Vagina (tissue), 2 donors: ENCODE measurements at places on chromosomes 4 and X. TPM values are rescaled to one million over a fixed set of nuclear protein-coding genes. Genes with fewer than 3 reads are reported as not detected.
A peak's percentile ranks its signal among the peaks of the same experiment; 100 is the strongest.

Gene LANCL3
- 2.5 TPM for total RNA-seq

Gene AFF2
- 0.74 TPM for total RNA-seq

Gene VGLL1
- total RNA-seq = not detected

Gene OPHN1
- 11.5 TPM for total RNA-seq

Gene CCDC120
- total RNA-seq = 8.6 TPM

Gene TMEM144
- 5.6 TPM for total RNA-seq

GRCh38 chr4:77493120-77493752, 112.4 kb upstream of the CXCL13 start:
- no peak overlapping the region for H3K4me3 ChIP-seq
- H3K36me3 ChIP-seq = no peaks in the 10 kb centered on the region
- DNase-seq = no peak
- H3K27me3 ChIP-seq = no peaks in the 10 kb centered on the region

GRCh38 chrX:154064637-154065435, 32.7 kb downstream of the MECP2 start:
- H3K27me3 ChIP-seq = no peaks in the 10 kb centered on the region
- DNase-seq = no peak
- peaks cover 53% of the 10 kb centered on the region for H3K4me1 ChIP-seq
- no peaks in the 10 kb centered on the region for H3K36me3 ChIP-seq

GRCh38 chr4:23163647-23164436, 471.1 kb downstream of the GBA3 start:
- no peak overlapping the region for H3K4me3 ChIP-seq
- H3K27me3 ChIP-seq = no peaks in the 10 kb centered on the region
- H3K27ac ChIP-seq = no peak overlapping the region
- H3K4me1 ChIP-seq = no peaks in the 10 kb centered on the region

GRCh38 chr4:128155231-128155855, 94.2 kb downstream of the LARP1B start:
- H3K4me3 ChIP-seq = no peak overlapping the region
- no peak overlapping the region for H3K27ac ChIP-seq
- H3K27me3 ChIP-seq = no peaks in the 10 kb centered on the region
- no peaks in the 10 kb centered on the region for H3K4me1 ChIP-seq
- H3K36me3 ChIP-seq = no peaks in the 10 kb centered on the region
- DNase-seq = no peak

GRCh38 chr4:39754309-39754708, 56.4 kb downstream of the UBE2K start:
- H3K4me3 ChIP-seq = no peak overlapping the region
- no peak overlapping the region for H3K27ac ChIP-seq
- DNase-seq = no peak
- H3K4me1 ChIP-seq = no peaks in the 10 kb centered on the region

DNA sequence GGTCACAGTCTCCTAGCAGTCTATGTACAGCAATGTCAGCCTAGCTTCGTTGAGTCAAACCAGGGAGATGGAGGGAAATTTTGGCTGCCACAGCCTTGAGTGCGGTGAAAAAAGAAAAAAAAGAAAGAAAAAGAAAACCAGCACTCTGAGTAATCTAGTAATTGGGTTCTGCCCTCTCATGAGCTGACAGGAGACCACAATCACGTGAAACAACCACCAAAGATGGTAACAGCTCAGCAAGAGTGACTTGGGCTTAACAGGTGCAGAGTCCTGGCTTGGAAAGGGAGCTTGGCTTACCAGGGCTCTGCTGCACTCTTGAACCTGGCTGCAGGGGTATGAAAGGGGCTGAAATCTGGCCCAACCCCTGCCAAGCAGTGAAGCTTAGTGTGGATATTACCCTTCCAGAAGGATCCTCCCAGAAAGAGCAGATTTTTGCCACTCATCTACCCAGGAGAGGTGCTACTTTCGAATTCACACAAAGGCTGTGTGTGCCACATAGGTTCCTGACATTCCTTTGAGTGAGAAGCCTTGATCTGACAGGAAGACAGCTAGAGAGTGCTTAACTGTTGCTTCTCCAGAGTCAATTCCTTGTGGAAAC, 350.3 kb downstream of the PTTG2 start:
- H3K27ac ChIP-seq = no peak overlapping the region
- H3K4me1 ChIP-seq = peaks cover 17% of the 10 kb centered on the region
- H3K36me3 ChIP-seq = no peaks in the 10 kb centered on the region

DNA sequence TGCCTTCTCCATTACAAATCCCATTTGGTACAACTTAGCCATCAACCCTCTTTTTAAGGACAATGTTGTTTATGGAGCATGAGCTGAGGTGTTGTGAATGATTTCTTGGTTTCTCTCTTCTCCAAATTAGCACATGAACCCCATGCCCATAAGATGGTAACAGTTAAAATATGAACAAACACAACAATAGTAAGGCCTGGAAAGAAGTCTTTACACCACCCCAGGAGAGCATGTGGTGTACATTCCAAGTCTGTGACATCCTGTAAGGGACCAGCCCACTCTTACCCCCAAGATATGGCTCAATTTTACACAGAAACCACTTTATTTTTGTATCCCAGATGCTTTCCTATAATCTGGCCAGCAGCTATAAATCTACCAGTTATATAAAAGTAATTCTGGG, 226.1 kb downstream of the COX18 start:
- no peak overlapping the region for H3K4me3 ChIP-seq
- no peak overlapping the region for H3K27ac ChIP-seq
- no peaks in the 10 kb centered on the region for H3K4me1 ChIP-seq
- no peak for DNase-seq
- no peaks in the 10 kb centered on the region for H3K36me3 ChIP-seq

DNA sequence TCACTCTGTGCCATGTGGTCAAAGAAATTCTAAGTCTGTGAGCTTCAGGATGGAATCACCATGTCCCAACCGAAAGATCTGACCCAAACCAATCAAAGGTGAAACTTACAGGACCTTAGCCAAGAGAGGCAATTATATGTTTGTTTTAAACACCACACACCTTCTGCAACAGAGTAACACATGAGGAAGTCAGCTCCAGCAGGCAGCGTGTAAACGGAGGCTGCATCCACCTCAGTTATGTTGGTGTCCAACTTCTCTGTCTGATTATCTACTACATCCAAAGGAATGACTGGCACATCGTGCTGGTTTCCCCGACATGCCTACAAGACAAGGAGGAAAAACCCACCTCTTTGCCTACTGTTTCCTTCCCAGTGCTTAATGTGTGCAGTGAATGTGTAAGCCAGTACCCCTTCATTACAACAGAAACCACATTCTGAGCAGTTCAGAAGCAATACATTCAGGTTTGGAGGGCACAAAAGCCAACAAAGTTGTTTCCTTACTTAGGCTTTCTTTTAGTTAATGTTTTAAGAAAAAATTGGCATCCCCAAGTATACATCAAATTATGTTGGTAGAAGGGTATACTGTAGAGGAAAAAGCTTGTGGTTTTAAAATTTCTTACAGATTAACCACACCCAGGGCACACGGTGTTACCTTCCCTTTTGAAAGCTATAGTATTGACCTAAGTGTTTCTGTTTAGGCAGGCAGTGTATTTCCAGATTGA, 12.4 kb downstream of the CASP6 start:
- H3K27ac ChIP-seq = no peak overlapping the region
- no peak for DNase-seq
- no peaks in the 10 kb centered on the region for H3K27me3 ChIP-seq
- H3K4me3 ChIP-seq = no peak overlapping the region
- peaks cover 26% of the 10 kb centered on the region for H3K36me3 ChIP-seq

GRCh38 chr4:40576651-40577480, 52.8 kb downstream of the RBM47 start:
- H3K27ac ChIP-seq = peak overlapping the region; percentile 79
- DNase-seq = no peak
- peaks cover 16% of the 10 kb centered on the region for H3K4me1 ChIP-seq
- H3K27me3 ChIP-seq = no peaks in the 10 kb centered on the region

GRCh38 chr4:72112514-72113156, 80.8 kb downstream of the NPFFR2 start:
- no peaks in the 10 kb centered on the region for H3K27me3 ChIP-seq
- no peak overlapping the region for H3K27ac ChIP-seq
- H3K36me3 ChIP-seq = no peaks in the 10 kb centered on the region
- no peak overlapping the region for H3K4me3 ChIP-seq
- H3K4me1 ChIP-seq = no peaks in the 10 kb centered on the region

DNA sequence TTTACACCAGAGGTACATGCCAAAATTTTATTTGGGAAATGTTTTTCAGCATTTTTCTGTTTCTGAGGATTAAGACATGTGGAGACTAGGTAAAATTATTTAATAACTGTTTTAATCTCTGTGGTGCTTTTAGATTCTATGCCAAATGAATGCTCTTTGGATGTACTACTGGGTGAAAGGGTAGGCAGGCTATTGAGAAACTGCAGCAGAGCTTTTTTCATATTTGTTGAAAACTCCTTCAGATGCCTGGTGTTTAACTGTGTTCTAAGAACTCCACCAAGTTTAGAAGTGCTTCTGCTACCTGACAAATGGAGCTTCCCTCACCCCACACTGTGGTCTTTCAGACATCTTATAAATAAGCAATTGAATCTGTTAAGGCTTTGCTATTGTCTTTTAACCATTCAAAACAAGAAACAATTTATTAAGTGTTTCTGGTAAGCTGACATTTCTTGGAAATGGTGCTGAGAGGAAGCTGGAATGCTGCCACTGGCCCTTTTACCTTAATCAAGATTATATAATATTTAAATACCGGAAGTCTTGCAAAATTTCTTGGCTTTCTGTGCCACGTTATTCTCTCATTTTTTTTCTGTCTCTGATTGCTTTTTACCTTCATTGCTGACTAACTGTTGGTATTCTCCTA, 51.2 kb upstream of the CYSLTR1 start:
- H3K4me3 ChIP-seq = no peak overlapping the region
- DNase-seq = no peak
- H3K27ac ChIP-seq = no peak overlapping the region
- no peaks in the 10 kb centered on the region for H3K36me3 ChIP-seq
- no peaks in the 10 kb centered on the region for H3K4me1 ChIP-seq

DNA sequence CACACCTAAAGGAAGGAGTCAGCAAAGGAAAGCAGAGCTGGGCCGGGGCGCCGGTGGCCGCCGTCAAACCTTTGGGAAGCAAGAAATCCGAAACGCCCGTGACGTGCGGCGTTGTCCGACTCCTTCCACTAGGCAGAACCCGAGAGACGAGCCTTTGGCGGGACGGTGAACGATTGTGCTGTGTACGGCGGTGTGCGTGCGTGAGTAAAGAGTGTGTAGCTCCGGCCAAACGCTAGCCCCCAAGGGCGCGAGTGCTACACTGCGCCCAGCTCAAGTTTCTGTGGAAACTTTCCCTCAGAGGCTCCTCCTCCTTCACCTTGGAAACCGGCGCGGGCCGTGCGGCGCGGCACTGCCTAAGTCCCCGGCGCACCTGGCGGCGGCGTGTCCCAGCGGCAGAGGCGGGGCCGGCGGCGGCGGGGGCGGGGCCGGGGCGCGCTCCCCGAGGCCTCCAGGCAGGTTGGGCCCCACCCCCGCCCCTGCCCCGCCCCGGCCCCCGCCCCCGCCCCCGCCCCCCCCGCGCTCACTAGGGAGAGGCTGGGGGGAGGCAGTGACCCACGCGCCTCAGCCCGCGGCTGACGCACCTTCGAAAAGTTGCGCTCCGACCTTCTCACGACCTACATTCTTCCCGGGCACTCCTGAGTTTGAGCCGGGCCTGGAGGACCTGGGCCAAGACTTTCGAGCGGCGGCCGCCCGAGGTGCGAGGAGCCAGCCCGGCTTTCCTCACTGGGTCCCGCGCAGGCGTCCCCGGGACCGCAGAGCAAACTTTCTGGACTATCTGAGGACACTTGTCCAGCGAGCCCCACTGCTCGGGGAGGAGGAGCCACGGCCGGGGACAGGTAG, at the start of gene FHIP1A:
FHIP1A (plus strand) TSS at position 547 of the 840 bp plus-strand sequence. CDS start 157,084 bp downstream, outside the sequence.
- H3K27me3 ChIP-seq = no peaks in the 10 kb centered on the region
- H3K27ac ChIP-seq = peak within 1 kb of the TSS; percentile 82
- H3K36me3 ChIP-seq = no peaks in the 10 kb centered on the region
- H3K4me1 ChIP-seq = peaks cover 13% of the 10 kb centered on the region
- DNase-seq = no peak
- peak within 1 kb of the TSS; percentile 63 for H3K4me3 ChIP-seq

DNA sequence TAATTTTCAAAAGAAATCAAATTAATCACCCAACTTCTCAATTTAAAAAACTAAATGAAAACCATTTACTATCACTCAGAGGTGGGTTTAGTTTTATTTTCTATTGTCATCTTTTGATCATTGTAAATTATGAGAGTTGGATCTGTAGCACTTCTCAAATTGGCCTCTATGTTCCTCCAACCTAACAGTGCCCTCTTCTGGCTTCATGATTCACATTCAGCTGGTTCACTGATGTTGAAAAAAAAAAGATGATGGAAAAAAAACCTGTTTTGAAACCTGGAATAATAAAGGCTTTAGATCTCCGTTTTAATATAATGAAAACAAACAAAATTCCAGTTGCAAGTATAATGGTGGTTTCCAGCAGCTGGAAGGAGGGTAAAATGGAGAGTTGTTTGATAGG, 2.4 kb upstream of the NBDY start:
- no peak overlapping the region for H3K27ac ChIP-seq
- no peaks in the 10 kb centered on the region for H3K4me1 ChIP-seq
- DNase-seq = no peak
- H3K36me3 ChIP-seq = no peaks in the 10 kb centered on the region

- no peaks in the 10 kb centered on the region for H3K36me3 ChIP-seq
- no peak overlapping the region for H3K4me3 ChIP-seq
- no peak overlapping the region for H3K27ac ChIP-seq
Measured at GRCh38 chr4:81746071-81746470, 274.4 kb upstream of the RASGEF1B start.

- no peaks in the 10 kb centered on the region for H3K4me1 ChIP-seq
- H3K27me3 ChIP-seq = no peaks in the 10 kb centered on the region
- DNase-seq = no peak
- H3K4me3 ChIP-seq = no peak overlapping the region
- no peak overlapping the region for H3K27ac ChIP-seq
Measured at GRCh38 chrX:20727447-20727846, 460.7 kb upstream of the RPS6KA3 start.

DNA sequence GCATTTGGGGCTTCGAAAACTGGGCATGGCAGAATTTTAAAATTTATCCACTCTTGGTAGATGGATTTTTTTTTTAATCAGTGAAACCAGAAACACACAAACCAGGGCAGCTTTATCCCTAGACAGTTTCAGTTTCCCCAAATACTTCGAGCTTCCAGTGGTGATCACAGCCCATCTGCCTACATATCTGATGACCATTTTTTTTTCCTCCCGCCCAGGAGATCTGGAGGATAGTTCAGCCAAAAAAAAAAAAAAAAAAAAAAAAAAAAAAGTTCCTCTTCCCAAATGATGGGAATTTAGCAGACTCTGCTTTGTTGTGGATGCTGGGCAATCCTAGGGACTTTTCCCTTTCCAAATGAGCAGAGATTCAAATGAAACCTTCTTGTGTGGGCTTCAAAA, 1.0 kb upstream of the TBC1D9 start:
- no peaks in the 10 kb centered on the region for H3K36me3 ChIP-seq
- peak overlapping the region; percentile 93 for H3K27ac ChIP-seq
- peak overlapping the region; percentile 68 for H3K4me3 ChIP-seq
- peaks cover 19% of the 10 kb centered on the region for H3K4me1 ChIP-seq
- no peak for DNase-seq
- no peaks in the 10 kb centered on the region for H3K27me3 ChIP-seq

- no peak overlapping the region for H3K4me3 ChIP-seq
- DNase-seq = no peak
- H3K36me3 ChIP-seq = no peaks in the 10 kb centered on the region
- H3K27ac ChIP-seq = peak overlapping the region; percentile 77
Measured at GRCh38 chrX:153981771-153982533, 9.4 kb downstream of the TMEM187 start.

- H3K4me3 ChIP-seq = peak overlapping the region; percentile 78
- DNase-seq = no peak
- H3K4me1 ChIP-seq = peaks cover 6% of the 10 kb centered on the region
- H3K27ac ChIP-seq = peak overlapping the region; percentile 76
- H3K27me3 ChIP-seq = no peaks in the 10 kb centered on the region
- no peaks in the 10 kb centered on the region for H3K36me3 ChIP-seq
Measured at GRCh38 chr4:4574792-4575191, 32.9 kb upstream of the STX18 start.

- H3K27ac ChIP-seq = no peak overlapping the region
- no peak for DNase-seq
- H3K27me3 ChIP-seq = no peaks in the 10 kb centered on the region
- no peak overlapping the region for H3K4me3 ChIP-seq
- H3K36me3 ChIP-seq = no peaks in the 10 kb centered on the region
Measured at GRCh38 chrX:139186991-139187390, 343.5 kb upstream of the F9 start.
